ENCODE measurements at places on chromosomes 5 and 9.
A peak's percentile ranks its signal among the peaks of the same experiment; 100 is the strongest.

- DNase-seq = no peak
Observed at GRCh38 chr5:160466889-160467554, 45.4 kb downstream of the PTTG1 start.

DNA sequence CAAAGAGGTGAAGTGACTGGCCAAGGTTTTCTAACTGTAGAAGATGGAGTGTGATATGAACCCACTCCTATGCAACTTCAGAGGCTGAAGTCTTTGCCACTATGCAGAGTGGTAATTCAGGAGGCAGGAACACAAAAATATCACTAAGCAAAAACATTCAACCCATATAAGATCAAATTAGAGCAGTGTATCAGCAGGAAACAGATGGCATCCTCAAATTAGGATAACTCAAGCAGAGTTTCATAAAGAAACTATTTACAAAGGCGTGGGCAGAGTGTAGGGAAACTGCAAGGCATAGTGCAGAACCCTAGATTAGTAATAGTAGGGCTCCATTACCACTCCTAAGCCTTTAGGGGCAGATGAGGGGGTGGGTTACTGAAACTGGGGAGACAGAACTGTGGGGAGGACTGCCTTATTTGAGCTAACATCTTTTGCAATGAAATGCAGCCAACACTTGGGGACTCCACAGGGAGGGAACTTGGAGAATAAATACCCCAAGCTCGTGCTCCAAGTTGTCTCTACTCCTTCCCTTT lies 72.2 kb downstream of the PTTG1 start:
- DNase-seq = no peak

GRCh38 chr5:172407822-172408221 lies 46.5 kb downstream of the SH3PXD2B start:
- DNase-seq = no peak

GRCh38 chr5:89399548-89399947 lies 516.6 kb upstream of the MEF2C start:
- no peak for DNase-seq

- DNase-seq = no peak
Observed at GRCh38 chr9:11755951-11756350, 937.2 kb upstream of the TYRP1 start.

DNA sequence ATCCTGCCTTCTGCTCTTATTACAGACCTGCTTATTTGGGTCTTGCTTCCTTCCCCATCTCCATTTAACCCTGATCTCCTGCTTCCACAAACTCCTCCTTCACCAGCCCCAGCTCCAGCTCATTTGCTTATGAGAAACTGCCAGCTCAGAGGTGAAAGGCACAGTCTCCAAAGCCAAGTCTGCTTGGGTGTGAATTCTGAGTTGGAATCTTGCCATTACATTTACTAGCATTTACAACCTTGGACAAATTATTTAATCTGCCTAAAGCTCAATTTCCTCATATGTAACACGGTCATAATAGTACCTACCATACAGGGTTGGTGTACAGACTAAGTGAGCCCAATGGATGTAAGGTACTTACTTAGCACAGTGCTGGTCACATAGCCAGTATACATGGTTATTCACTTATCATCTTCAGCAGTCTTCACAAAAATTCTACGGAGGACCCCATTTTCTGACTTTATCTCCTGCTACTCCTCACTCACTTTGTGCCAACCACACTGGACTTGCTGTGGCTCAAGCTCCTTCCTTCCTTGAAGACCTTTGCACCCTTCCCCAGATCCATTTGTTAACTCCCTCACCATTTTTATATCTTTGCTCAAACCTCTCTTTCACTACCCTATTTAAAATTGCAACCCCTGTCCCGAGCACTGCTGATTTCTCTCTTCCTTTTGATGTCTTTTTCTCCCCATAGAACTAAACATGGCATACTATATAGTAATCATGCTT lies 86.2 kb downstream of the DOCK2 start:
- no peak for DNase-seq

DNA sequence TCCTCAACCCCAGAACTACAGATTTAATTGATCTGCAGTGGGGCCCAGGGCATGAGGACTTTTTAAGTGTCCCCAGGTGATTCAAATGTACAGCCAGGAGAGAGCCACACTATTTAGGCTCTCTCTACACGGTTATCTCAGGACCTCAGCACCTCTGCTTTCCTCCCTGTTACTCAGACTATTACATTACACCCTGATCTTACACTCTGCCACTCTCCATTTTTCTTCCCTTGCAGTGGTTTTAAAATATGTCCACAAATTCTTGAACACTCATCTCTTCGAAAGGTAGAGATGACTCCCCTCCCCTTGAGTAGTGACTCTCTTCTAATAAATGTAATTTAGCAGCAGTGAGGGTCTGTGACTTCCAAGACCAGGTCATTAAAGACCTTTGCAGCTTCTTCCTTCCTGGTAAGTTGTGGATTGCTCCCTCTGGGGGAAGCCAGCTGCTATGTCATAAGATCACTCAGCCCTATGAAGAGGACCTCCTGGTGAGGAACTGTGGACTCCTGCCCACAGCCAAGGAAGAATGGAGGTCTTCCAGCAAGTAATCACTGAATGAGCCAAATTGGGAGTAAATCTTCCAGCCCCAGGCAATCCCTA lies 87.5 kb upstream of the SSBP2 start:
- no peak for DNase-seq

DNA sequence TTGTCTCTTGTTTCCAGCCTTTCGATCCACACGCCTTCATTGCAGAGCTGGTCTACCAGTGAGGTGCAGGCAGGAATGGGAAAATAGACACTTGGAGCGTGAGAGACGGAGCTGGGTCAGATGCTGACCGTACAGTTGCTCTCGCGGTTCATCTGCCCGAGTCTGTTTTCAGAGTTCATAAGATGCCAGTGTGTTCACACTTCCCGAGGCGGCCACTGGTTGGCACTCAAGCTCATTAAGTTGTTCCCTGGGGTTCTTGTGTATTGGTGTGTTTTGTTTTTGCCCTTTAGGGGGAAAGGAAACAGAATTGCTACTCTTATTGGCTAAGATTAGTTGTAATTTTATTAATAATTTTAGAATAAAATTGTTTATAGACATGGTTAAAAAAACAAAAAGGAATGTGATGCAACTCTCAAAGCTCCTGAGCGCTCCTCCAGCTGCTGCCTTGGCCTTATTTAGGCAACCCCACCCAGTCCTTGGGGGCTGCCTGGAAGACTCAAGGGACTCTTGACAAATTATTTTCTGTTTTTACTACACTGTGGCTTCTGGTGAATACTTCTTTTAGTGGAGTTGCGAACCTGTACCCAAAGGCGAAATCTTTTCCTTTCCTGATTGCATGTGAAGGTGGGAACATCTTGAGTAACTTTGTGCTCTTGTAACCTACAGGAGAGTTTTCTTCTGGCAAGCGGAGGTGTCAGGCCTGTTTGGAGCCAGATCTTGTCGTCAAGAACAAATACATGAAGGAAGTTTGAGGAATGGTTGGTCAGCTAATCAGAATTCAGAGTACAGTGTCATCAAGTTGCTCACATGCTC lies 146.1 kb downstream of the MAST4 start:
- no peak for DNase-seq

GRCh38 chr5:78755822-78756429 lies 107.4 kb upstream of the LHFPL2 start:
- no peak for DNase-seq

DNA sequence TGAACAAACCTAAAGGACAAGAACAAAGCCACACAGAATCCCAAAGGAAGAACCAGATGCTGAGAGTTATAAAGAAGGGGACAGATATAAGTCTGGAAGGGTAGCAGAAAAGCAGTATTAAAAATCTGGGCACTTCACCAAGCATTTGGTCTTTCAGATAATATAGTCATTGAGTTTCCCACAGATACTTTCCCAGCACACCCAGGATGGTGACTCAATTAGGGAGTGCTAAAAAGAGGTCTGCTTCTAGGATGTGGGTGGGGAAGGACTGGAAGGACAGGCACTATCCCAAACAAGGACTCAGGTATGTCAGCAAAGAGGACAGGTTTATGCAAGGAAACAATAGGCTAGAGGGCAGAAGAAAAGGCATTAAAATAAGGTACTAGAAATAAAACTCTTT lies 59.3 kb downstream of the DIAPH1 start:
- no peak for DNase-seq

- DNase-seq = no peak
Observed at GRCh38 chr9:8850914-8851313, 1051.3 kb upstream of the DMAC1 start.

DNA sequence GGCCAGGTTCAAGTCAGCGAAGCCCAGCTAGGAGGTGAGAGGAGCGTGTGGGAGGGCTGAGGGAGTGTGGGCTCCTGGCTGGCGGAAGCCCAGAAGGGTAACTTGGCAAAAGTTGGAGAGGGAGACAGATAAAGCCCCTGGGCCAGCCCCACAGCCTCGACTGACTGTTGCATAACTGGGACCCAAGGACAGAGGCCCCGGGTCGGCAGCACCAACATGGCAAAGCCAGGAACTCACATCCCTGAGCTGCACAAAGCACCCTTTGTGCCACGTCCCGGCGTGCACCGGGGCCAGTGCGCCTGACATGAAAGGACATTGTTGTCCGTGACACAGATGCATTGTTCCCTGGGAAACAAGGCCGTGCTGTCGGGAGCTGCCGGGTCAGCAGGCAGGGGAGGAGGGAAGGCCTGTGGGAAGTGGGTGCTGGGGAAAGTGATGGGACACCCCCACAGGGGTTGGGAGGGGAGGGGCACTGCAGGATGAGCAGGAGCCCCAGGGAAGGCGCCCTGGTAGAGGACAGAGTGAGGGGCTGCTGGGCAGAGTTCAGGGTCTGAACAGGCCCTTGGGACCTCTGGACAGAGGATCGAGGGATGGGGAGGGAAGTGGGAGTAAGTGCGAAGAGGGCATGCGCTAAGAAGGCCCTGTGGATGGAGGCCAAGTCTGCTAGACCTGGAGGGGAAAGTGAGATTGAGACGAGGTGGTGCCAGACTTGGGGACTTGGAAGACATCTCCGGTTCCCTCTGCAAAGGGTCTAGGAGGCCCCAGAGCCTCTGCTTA lies 13.0 kb upstream of the DPM2 start:
- DNase-seq = no peak

DNA sequence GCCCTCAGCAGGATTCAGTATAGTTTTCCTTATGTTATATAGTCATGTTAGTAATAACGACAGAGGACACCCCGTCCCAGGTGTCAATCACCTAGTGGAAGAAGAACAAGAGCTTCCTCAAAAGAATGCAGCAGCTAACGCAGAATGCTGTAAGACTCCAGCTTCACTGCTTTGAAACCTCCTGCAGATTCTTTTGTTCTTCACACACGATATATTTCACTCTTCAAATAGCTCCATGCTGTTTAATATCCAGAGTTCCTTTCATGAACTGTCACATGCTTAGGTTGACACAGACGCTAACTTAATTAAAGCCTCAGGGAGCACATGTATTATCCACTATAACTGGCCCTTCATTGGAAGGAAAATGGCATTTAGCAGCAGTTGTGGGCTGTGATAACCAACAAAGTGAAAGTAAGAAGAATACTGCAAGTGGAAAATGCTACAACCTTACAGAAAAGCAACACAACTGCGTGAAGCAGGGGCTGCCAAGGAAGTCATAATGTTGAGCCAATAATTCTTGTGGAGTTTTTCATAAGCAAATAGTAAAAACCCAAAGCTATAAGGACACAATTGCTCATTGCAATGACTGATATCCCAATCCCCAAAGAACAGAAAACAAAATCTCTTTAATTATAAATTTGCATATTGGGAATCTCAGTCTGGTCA lies 387.5 kb downstream of the PLK2 start:
- no peak for DNase-seq

GRCh38 chr5:24777392-24777791 lies 132.6 kb upstream of the CDH10 start:
- no peak for DNase-seq

GRCh38 chr5:9549941-9550340 lies 4.1 kb upstream of the SEMA5A start:
- DNase-seq = no peak

GRCh38 chr9:124792257-124793014 lies 15.5 kb downstream of the OLFML2A start:
- no peak for DNase-seq

DNA sequence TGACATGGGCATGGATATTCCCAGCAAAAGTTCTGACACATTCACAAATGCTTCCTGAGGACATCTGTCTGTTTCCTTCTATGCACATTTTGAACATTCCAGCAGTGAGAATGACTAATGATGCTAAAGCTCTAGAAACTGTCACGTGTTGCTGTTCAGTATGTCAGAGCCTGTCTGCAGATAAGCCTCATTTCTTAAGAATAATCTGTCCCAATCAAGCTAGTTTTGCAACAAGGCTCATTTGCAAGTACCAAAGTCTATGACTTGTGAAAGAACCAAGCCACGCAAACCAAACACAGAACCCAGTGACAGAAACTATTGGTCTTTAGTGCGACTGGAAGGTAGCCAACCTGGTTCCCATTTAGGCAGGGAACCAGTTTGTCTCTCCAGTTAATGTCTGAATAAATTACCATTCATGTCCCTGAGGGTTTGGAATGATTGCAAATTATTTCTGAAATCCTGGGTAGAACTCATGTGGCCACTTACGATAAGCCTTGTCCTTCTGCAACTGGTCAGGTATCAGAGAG lies 178.5 kb downstream of the C9orf152 start:
- no peak for DNase-seq

- DNase-seq = peak; percentile 39
Observed at GRCh38 chr5:34929720-34930461, 532 bp downstream of the DNAJC21 start.

GRCh38 chr5:171574376-171574775 lies 154.9 kb downstream of the FGF18 start:
- DNase-seq = no peak

Measured in stimulated activated CD4-positive, alpha-beta T cell treated with anti-CD3 and anti-CD28 coated beads, Interleukin-1b, Interleukin-23, amount 100 ng/mL, for 1 hour (primary cell).